ENCODE measurements at places on chromosomes 3 and 15.

- DNase-seq, result no peak
Observed at GRCh38 chr3:37941608-37942508, 48.7 kb upstream of the VILL start.

DNA sequence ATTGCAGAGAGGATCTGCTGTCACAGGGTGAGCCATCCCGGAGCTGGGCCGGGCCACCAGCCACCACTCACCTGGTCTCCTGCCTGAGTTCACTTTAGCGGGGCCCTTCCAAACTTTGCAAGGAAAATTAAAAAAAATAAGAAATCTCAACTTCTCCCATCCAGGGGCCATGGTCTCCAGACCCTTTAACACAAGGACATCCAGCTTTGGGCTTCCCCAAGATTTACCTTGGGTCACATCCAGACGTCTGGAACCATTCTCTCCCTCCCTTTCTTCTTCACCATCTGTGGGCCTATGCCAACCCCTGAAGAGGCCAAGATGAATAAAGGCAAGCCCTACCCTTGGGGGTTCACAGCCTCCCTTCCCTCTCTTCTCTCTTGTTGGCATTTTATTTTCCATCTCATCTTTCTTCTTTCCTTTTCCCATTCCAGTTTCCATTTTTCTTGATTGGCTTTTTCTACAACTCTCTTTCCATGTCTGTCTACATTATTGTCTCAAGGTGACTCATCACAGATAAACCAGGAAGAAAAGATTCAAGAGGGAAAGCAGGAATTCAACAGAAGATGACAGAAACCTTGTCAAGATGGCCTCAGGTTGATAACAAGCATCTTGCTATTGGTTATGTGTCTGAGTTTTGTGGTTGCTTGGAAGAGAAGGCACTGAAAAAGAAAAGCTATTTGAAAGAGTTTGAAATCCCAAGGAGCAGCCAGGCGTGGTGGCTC lies 49.5 kb downstream of the ITGA11 start:
- DNase-seq, result peak; percentile 61

- DNase-seq, result peak; percentile 43
Observed at GRCh38 chr15:55108858-55109518, 87.8 kb downstream of the RSL24D1 start.

DNA sequence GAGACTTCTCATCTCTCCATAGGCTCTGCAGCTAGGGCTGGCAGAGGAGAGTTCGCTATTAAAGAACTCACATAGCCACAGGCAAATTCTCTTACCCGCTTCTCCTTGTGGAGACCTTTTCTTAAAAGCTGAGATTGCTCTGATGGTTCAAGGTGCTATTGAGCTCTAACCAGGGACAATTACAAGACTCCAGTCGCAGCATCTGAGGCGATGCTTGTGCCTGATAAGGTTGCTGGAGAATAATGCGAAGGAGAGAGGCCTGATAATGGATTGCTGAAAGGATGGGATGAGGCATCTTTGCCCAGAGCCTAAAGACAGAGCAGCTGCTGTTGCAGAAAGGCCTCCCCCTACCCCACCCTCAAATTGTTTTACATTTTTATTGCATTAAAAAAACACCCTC lies 244.5 kb upstream of the SOX14 start:
- no peak for DNase-seq

DNA sequence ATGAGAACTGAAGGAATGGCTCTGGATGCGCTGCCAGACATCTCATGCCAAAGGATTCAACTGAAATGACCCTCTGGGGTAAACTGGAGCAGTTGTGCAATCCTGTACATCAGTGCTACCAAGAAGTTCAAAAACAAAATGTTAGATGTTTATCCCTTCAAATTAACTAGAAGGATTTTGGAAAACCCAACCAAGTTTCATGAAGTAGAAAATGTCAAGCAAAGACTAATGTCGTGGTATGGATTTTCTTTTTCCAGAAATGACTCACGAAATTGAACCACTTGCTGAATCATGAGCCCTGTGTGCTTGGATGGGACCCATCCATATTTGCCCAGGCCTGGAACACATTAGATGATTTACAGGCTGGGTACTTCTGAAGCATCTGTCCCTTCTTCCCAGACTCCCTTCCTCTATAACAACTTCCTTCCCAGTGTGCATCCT lies 101.6 kb downstream of the LRTM1 start:
- DNase-seq, result peak; percentile 3

- no peak for DNase-seq
Observed at GRCh38 chr15:39936681-39937080, 2.8 kb downstream of the EIF2AK4 start.
